GM03348 (cell line): ENCODE measurements at places on chromosomes 13 and 19.

GRCh38 chr19:14055396-14055795 lies 6.5 kb downstream of the PALM3 start:
- no peak for DNase-seq

DNA sequence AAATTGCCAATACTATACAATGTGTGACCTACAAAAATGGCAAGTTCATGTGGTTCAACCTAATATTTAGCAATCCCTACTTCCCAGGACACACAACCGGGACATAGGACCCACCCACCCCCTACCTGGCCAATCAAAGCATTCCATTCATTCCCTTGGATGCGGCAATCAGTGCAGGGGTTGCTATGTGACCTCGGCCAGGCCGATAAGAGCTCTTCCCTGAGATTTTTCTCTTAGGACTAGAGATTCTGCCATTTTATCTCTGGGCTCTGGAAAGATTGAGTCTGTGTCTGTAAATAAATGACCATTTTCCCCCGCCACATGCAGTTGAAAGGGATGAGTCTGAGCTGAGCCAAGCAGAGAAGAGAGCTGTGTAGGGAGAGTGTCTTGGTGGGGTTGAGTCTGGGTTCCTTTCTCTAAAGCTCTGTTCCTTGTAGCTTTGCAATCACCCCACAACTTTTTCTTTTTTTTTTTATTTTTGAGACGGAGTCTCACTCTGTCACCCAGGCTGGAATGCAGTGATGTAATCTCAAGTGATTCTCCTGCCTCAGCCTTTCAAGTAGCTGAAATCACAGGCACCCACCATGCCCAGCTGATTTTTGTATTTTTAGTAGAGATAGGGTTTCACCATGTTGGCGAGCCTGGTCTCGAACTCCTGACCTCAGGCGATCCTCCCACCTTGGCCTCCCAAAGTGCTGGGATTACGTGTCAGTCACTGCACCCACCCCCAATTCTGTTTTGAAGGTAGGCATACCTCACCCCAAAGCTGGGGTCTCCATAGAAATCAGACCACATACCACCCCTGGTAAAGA lies 7.4 kb downstream of the IFNL1 start:
- no peak for DNase-seq

- DNase-seq = no peak
Measured at GRCh38 chr19:6876748-6877147, 10.6 kb upstream of the ADGRE1 start.

DNA sequence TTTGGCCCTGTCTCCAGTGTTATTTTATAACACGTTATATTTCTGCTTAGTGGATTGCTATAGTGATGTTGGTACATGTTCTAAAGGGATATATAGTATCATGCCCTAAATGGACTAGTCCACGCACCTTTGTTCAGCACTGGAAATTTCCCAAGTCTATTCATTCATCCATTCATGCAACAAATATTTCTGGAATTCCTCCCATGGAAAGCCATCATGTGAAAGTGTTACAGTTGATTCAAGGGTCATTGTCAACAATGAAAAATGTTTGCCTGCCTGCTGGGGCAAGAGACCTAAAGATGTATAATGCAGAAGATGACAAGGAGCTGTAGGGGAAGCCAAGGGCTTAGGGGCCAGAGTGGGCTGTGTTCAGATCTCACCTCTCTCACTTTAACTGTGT lies 10.8 kb upstream of the HSPH1 start:
- DNase-seq = peak; percentile 57

- DNase-seq = no peak
Measured at GRCh38 chr13:39536274-39536673, 66.7 kb downstream of the LHFPL6 start.

GRCh38 chr19:35955881-35956634 lies 19.9 kb downstream of the LRFN3 start:
- no peak for DNase-seq

DNA sequence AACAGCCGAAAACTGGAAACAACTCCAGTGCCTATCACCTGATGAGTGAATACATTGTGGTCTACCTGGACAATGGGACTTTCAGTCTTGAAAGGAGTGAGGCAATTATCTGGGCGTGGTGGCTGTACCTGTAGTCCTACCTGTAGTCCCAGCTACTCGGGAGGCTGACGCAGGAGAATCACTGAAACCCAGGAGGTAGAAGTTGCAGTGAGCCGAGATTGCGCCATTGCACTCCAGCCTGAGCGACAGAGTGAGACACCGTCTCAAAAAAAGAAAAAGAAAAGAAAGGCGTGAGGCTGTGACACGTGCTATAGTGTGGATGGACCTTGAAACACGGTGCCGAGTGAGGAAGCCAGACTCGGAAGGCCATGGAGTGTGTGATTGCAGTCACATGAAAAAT lies 4.1 kb upstream of the NTN5 start:
- DNase-seq = no peak

- DNase-seq = peak; percentile 49
Measured at GRCh38 chr19:58021541-58022282, 12.1 kb upstream of the ZSCAN1 start.

GRCh38 chr19:16259385-16260159 lies 61.9 kb downstream of the AP1M1 start:
- no peak for DNase-seq

GRCh38 chr19:19651076-19651475 lies 7.6 kb upstream of the GMIP start:
- no peak for DNase-seq
